ENCODE measurements at places on chromosomes 12 and 14.
A peak's percentile ranks its signal among the peaks of the same experiment; 100 is the strongest.

- DNase-seq: no peak
Measured at GRCh38 chr12:94584377-94584776, 66.0 kb downstream of the TMCC3 start.

- DNase-seq: no peak
Measured at GRCh38 chr12:546920-547845, 87.4 kb downstream of the B4GALNT3 start.

GRCh38 chr14:45680531-45680930 lies 427.5 kb upstream of the MIS18BP1 start:
- no peak for DNase-seq

- DNase-seq: no peak
Measured at GRCh38 chr14:100531152-100532121, 55.8 kb downstream of the BEGAIN start.

DNA sequence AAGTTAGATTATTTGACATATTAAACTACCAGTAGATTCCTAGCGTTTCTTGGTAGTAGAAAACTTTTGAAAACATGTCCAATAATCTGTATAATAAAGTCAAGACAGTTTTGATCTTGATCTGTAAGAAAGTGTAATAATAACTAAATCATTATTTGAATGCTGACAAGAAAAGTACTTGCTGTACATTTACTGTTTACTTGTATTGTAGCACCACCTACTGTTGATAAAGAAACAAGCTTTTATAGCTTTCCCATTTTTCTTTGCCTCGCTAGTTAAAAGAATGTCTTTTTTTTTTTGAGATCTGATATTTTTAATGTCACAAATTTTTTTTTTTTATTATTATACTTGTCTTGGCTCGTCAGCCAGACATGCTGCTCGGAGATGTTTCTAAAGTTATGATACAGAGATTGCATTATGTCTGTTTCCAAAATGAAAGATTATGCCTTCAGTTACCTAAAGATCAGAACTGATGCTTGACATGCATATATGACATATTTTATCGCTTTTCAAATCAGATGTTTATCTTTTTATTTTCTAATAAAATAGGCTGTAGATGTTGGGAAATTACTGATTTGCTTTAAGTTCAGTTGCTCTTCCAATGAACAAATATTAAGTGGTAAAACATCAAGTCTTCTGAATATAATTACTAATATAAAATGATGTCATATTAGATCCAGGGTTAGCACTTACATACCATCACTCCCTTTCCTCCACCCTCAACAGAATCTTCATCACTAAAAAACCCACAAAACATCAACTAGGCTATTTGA lies 140.5 kb downstream of the AKAP6 start:
- peak; percentile 49 for DNase-seq

DNA sequence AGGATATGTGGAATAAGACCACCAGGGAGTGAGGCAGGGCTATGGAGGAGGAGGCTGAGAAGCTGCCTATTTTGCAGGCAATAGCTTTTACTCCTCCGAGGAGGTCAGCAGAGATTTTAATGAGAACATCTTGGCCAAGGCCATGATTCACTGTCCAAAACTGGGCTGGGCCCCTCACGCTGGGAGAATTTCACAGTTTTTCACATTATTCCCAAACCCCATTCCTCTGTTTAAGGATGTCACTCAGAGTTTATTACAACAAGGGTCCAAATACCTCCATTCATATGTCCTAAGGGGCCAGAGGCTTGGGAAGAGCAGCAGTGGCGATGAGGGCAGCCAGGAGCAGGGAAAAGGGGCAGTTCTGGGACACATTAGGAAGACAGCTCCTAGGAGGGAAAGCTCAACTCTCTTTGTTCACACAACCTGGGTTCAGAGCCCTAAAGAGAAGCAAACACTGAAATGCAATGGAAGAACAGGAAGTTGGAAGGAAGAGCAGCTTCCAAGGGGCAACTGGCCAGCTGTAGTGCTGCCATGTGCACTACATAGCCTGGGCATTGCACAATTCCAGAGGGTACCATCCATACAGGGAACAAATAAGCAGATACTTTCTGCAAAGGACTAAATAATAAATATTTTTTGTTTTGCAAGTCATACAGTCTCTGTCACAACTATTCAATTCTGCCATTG lies 283.2 kb downstream of the NUAK1 start:
- no peak for DNase-seq

GRCh38 chr12:47234576-47235141 lies 154.9 kb upstream of the AMIGO2 start:
- no peak for DNase-seq
